ENCODE measurements at places on chromosomes 12 and 14. TPM values are rescaled to one million over a fixed set of nuclear protein-coding genes. Genes with fewer than 3 reads are reported as not detected.

DNA sequence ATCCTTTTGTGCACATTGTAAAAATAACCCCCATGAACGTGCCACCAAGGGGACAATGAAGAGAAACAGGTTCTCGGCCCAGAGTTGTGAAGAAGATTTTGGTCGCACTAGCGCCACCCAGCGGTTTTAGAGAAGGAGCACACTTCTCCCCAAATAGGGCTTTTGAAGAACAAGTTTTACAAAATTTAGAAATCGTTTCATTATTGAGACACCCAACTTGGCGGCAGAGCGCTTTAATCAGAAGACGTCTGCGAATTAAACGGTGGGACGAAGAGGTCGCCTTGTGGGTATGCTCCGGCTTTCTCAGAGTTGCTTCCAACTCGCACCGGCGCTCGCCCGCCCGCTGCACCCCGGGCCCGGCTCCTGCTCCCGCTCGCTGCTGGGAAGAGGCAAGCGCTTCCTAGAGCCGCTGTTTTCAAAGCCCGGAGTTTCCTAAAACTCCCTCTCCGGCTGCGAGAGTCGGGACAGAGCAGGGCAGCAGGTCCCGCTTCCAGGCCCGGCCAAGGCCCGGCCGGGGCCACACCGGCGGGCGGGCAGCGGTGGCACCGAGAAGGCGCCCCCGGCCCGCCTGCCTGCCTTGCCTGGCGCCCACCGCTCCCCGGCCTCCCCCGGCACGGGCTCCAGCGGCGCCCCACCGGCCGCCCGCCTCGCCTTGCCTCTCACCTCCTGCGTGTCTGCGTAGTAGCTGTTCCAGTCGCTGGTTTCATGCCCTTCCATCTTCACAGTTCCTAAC lies 645 bp downstream of the FOXA1 start:
- no peak for DNase-seq

- DNase-seq, result no peak
Observed at GRCh38 chr12:53235742-53236442, 3.9 kb upstream of the RARG start.

DNA sequence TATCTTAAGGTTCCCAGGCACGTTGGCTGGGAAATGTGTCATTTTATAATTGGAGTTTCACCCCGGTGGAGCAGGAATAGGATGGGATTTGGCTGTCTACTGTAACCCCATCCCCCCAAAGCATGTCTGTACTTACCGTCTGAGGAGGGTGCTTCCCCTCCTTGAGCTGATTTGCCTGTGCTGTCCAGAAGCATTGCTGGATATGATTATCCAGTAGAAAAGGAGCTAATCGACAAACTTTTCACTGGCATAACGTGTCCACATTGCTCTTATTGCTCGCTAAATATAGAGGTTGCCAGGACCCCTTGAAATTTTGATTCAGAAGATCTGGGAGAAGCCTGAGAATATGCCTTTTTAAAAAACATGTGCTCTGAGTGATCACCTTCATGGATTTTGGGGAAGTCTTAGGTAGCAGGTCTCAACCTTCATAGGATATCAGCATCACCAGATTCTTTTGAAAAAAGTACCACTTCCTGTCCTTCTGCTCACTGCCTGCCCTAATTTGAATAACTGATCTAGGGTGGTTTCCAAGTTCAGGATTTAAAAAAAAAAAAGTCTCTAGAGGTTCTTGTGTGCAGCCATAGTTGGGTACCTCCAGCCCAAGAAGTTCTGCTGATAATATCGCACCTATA lies 80.4 kb upstream of the KCNA1 start:
- no peak for DNase-seq

- peak; percentile 37 for DNase-seq
Observed at GRCh38 chr12:7917392-7918267, 18.4 kb downstream of the SLC2A3 start.

GRCh38 chr12:117040496-117040895 lies 58.7 kb downstream of the TESC start:
- DNase-seq, result no peak

TSPAN9 gene
- total RNA-seq, result 36.9 TPM

DNA sequence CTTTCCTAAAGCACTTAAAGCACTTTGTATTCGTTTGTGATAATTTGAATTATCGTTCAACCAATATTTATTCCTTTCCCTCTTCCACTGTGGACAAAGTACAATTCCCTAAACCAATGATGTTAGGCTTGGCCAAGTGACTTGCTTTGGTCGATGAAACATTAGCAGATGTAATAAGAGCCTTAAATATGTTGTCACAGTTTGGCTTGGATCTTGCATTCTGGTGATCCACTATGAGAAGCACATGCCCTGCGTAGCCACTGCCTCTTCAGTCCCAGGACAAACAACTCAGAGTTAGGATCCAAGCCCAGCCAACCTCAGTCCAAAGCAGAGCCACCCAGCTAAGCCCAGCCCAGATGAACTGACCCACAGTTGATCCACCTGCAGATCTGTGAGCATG lies 8.4 kb upstream of the C12orf75 start:
- no peak for DNase-seq

NOVA1 gene
- total RNA-seq, result 11.7 TPM

DNA sequence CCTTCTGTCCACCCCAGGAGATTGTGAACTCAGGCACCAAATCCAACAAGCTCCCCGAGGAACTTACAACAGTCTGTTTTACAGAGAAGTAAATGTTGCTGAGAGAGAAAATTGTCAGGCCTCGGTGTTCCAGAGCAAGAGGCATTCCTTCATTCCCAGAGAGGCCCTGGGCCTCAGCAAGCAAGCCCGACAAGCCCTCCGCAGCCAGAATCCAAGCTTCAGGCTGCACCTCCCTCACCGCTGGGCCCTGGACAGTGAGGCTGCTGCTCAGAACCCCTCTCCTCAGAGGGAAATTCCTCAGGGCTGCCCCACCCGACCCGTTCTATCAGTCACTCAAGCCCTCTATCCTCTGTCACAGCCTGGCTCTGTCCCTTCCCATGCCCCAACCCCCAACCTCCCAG lies 56.4 kb downstream of the ZFP36L1 start:
- peak; percentile 85 for DNase-seq
